ENCODE measurements at places on chromosomes 11 and 22.

DNA sequence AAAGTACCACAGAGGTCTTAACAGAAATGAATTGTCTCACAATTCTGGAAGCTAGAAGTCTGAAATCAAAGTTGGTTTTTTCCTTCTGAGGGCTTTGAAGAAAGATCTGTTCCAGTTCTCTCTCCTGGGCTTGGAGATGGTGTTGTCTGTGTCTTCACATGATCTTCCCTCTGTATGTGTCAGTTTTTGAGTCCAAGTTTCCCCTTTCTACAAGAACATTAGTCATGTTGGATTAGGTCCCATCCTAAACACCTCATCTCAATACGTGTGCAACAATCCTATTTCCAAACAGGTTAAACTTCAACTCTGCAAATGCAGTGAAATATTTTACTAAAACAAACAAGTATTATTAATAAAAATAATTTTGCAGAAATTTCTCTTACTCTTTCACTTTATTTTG is 3.1 kb upstream of the PTS start:
- DNase-seq = no peak

- peak; percentile 84 for DNase-seq
Observed at GRCh38 chr11:112961146-112961668, at the start of gene NCAM1. TSS of gene NCAM1 (plus strand) at chr11:112961420.

GRCh38 chr22:28137036-28137435 is 218.0 kb upstream of the PITPNB start:
- no peak for DNase-seq

- DNase-seq = no peak
Observed at GRCh38 chr11:125481531-125481930, 14.5 kb downstream of the FEZ1 start.

- DNase-seq = no peak
Observed at GRCh38 chr11:8749202-8749601, 66.6 kb downstream of the RPL27A start.

GRCh38 chr11:75403037-75403436 is 3.7 kb downstream of the RPS3 start:
- DNase-seq = no peak

DNA sequence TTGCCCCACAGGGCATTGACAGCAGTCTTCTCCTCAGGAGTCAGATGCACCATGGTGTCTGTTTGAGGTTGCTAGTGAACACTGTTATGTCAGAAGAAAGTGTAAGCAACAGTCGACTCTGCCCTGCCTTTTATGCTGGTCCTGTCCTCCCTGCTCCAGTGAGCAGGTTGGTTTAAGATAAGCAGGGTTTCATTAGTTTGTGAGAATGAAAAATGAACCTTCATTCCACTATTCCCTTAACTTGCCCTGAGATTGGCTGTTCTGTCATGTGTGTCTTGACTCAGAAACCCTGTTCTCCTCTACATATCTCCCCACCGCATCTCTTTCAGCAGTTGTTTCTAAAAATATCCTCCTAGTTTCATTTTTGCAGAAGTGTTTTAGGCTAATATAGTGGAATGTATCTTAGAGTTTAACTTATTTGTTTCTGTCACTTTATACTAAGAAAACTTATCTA is at the start of gene HBD:
HBD (minus strand) TSS at position 103 of the 454 bp plus-strand sequence; CDS start at position 53, 50 bp downstream.
- peak; percentile 17 for DNase-seq

DNA sequence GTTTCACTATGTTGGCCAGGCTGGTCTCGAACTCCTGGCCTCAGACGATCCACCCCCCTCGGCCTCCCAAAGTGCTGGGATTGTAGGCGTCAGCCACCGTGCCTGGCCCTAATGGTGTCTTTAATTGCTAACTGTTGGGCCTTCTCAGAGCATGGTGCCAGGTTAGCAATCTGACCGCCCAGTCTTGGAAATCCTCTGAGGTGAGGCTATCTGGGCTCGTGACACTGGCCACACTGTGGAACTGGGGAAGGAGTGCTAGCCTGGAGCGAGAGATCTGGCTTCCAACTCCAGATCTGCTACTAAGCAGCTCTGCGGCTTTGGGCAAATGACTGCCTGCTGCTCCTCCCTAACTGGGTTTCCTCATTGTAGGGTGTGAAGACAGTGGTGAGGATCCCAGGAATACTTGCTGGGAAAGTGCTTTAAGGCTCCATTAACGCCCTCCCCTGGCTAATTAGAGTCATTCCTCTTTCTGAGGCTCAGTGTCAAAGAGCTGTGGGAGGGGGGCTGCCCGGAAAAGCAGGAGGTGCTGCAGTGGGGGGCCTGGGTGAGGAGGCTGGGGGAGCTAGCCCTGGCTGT is 35.4 kb downstream of the CHRDL2 start:
- DNase-seq = peak; percentile 45

DNA sequence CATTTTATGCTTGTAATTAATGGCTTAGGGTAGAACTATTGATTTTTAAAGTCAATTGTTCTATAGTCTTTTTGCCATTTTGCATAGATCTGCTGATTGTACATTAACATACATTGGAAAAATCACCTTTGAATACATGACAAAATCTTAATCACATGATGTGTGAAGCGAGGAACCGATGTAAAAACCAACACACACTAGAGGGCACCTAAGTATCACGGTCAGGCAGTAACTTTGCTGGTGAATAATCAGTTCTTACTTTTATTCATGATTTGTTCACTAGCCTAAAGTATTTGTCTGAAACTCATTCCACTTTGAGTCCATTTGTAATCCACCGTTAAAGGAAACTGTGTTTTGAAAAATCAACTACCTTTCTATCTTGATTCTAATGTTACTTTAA is 28.2 kb downstream of the JHY start:
- peak; percentile 44 for DNase-seq

DNA sequence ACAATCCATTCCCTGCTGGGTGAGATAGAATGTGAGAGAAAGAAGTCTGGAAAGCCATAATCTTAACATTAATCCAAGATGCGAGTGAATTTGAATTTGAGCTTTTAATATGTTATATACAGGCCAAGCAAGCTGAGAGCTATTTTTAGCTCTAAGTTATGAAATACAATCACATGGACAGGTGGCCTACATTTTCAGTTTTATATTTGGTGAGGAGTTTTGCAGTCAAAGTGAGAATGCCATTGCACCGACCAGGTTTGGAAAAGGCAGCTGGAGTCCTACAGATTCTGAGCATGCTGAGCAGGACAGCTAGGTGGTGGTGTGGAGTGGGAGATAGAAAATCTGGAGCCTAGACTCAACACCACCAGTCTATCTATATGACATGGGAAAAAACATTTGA is 12.0 kb downstream of the OR5B21 start:
- no peak for DNase-seq

DNA sequence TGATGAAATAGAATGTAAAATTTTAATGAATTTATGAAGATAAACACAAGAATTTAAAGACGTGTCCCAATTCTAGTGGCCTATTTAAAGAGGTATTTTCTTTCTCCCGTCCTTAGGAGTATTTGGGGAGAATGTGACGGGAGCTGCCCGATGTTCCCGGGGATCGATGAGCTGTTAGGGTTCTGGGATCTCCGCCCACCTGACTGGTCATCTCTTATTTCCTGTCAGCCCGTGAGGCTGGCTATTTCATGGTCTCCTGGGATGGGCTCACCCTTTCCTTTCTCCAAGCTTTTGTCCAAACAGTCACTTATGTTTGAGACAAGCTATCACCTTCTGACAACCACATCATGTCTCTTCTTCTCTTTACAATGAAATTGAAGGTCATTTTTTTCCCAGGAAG is 16.9 kb upstream of the CLMP start:
- no peak for DNase-seq

DNA sequence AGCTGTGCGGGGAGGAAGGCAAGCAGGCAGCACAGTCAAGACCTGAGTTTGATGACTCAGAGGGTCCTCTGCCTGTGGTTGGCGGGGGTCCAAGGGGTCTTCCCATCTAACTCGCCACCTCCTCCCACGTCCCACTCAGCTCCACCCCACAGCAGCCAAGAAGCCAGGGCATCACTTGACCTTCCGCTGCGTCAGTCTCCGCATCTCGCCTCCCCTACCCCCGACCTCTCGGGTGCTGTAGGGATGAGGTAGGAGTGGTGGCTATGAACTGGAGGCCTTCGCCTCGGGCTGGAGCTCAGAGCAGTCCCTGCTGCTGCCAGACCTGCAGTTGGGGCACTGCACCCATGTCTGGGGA is 90.6 kb downstream of the CDKN1C start:
- no peak for DNase-seq

DNA sequence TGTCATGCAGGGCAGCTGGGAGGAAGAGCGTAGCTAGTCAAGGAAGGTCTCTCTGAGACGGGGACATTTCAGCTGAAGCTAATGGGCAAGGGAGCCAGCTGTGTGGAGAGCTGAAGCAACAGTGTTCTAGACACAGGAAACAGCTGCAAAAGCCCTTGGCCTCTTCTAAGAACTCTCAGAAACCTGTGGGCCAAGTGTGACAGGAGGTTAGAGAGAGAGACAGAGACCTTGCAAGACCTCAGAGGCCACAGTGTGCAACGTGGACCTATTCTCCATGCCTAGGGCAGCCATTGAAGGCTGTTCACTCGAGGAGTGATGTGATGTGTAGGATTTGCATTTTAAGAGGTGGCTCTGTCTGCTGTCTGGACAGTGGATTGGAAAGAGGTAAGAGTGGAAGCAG is 48.7 kb upstream of the TNRC6B start:
- no peak for DNase-seq

GRCh38 chr11:117808784-117809183 is 11.8 kb upstream of the DSCAML1 start:
- DNase-seq = no peak

GRCh38 chr11:1565904-1566247 is 6.2 kb downstream of the DUSP8 start:
- no peak for DNase-seq

- no peak for DNase-seq
Observed at GRCh38 chr11:68439355-68440065, 21.0 kb upstream of the PPP6R3 start.

DNA sequence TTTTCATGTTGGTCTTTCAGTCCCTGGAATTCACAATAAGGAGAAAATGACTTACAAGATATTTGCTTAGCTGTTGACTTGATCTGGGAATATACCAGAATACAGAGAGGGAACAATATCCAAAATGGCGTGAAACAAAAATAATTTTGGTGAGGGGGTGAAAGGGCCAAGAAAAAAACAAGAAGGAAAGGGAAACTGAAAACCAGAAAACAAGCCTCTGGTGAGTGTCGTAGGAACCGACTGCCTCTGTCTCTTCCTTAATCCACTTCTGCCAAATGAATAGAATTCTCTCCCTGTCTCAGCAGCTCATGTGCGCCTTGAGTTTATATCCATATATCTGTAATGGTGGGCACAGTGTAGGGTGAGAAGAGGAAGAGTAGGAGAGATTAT is 367.6 kb downstream of the ETS1 start:
- no peak for DNase-seq

- DNase-seq = no peak
Observed at GRCh38 chr22:50688448-50688847, 15.8 kb downstream of the SHANK3 start.

GRCh38 chr11:79982185-79982584 is 541.4 kb upstream of the TENM4 start:
- DNase-seq = no peak

DNA sequence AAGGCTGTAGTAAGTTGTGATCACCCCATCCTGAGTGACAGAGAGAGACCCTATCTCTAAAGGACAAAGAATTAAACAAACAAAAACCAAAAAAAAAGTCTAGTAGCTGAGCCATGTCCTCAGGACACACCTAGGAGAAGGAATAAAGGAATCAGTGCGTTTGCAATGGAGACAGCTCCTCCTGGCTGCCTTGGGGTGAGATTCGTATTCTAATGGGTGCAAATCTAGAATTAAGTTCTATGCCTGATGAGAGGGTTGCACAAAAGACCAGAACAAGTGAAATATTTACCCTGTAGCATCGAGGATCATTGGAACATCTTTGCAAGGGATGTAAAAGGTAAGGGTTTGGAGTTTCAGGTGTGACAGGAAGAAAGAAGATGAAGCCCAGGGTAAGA is 70.3 kb upstream of the BMAL1 start:
- DNase-seq = no peak

DNA sequence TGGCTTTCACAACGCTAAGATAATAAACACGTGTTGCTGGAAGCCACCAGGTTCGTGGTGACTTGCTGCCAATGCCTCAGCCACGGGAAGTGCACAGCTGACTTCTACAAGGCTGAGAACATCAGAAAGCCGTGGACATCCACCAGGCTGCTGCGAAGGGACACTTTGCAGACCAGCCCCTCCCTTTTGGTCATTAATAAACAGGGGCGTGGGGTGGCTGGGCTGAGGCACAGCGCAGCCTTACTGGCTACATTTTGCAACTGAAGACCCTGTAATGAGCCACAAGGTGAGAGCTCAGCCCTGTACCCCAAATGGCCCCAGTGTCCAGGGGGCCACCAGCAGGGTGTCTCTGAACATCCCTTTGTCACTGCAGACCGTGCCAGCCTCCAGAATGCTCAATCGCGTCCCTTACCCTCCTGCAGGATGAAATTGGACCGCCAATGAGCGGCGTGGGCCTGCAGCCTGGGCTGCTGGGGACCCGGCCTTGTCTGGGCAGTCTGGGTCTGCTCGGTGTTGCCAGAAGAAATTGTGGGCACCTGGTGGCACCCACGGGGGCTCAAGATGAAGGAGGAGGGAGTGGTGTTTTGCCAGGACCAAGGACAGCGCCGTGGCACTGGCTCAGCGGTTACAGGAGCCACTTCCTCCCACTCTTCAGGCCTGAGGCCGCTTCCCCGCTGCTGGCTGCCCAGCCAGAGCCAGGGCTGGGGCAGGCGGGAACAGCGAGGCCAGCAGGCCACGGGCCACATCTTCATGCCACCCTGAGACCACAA is 181.9 kb downstream of the CTTN start:
- no peak for DNase-seq

- no peak for DNase-seq
Observed at GRCh38 chr11:72330131-72330727, 86.3 kb upstream of the PHOX2A start.

- DNase-seq = no peak
Observed at GRCh38 chr11:119754656-119755355, 25.8 kb upstream of the NECTIN1 start.

DNA sequence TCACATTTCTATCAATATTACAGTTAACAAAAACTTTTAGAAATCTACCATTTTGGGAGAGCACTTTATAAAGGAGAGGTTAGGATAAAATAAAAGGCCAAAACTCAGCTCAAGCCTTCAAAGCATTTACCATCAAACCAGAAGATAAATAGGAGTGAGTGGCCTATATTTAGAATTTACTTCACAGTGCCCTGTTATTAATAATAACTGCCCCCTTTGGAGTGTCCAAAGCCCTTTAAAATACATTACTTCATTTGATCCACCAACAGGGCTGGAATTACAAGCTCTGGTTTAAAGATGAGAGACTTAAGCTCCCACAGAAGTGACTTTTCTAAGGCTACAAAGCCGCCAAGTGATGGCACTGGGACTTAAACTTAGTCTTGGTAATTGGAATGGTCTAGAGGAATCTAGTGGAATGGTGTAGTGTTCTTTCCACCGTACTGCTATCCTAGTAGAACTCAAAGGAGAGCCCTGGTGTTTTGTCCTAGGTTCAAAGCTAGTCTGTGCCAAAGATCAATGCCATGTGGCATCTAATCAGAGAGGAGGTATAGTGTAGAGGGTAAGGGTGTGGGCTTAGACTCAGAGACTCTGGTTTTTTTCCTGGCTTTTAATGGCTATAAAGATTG is 21.2 kb upstream of the MTMR3 start:
- no peak for DNase-seq

- DNase-seq = no peak
Observed at GRCh38 chr11:75239531-75240290, 863 bp upstream of the TPBGL start.

- no peak for DNase-seq
Observed at GRCh38 chr11:131449036-131450019, 78.9 kb downstream of the NTM start.

GRCh38 chr11:113034576-113034975 is 73.4 kb downstream of the NCAM1 start:
- DNase-seq = peak; percentile 33

GRCh38 chr11:8015753-8016239 is 28.7 kb downstream of the EIF3F start:
- peak; percentile 68 for DNase-seq

- DNase-seq = no peak
Observed at GRCh38 chr11:61828379-61828628, 204 bp downstream of the FADS2 start.
